Fibroblast of skin of left quadriceps (primary cell): ENCODE measurements at places on chromosomes 2 and 18.

DNA sequence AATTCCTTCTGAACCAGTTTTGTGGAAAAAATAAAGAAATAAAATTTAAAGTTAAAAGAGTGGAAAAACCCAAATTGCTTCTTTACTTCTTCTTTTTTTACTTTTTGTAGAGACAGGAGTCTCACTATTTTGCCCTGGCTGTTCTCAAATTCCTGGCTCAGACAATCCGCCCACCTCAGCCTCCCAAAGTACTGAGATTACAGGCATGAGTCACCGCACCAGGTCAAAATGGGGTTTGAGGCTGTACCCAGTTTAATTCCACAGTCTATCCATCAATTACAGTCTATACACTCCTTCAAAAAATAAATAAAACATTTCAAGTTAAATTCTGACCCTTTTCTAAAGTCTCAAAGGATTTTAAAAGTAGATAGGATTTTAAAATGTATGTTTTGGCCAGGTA lies 120.3 kb downstream of the FAM161A start:
- DNase-seq = no peak

DNA sequence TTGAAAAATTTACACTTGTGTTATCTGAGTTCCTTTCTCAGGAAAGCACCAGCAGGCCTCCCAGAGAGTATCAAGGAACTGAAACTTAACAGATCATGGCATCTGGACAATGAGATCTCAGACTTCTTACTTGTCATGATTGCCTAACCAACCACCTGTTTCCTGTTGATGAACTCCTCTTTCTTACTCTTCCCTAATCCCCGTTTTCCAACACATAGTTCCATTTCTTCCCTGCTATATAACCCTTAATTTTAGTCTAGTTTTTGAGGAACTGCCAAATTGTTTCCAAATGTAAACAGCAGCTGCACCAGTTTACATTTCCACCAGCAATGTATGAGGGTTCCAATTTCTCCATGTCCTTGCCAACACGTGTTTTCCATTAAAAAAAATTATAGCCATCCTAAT lies 6.1 kb upstream of the FAM171B start:
- peak; percentile 49 for DNase-seq

DNA sequence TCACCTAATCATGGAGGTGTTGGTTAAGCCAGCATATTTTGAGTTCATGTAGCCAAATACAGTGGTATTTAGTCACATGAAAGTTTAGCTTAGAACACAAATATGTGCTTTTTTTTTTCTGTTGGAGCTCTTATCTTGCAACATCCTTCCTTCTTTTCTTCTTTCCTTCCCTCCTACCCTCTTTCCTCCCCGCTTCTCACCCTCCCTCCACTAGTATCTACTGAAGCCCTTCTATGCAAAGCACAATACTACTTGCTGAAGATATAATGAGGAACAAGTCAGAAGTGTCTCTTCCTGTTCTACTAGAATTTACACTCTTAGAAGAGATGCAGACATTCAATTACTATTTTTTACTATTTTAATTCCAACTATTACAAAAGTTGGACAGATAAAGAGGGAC lies 105.0 kb upstream of the ITGA4 start:
- no peak for DNase-seq

DNA sequence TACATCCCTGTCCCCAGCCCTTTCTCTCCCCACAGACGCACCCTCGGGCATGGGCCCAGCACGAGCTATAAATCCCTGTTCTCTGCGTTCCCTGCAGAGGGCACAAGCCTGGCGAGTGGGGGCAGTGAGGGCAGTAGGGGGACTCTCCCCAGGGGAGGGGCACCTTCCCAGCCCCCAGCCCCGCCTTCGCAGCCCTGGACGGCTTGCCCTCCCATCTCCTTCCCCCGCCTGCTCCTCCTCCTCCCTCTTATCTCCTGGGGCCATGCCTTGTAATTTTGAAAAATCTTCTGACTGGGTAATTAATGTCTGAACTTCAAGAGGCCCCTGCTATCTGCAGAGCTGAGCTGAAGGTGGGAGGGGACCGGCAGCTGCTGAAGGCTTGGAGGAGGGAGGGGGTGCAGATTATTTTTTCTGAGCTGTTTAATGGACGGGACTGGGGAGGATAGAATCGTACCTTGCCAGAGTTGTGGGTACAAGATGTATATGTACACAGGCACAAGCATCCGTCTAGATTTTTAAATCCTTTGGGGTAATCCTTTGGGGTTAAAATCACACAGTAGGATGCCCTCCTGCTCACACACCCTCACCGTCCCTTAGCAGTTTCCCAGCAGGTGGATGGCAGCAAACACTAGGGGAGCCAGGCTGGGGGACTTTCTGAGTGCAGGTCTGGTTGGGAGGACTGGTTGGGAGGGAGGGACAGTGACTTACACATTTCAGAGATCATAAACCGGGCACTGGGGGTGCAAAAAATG lies 121.9 kb downstream of the SMAD7 start:
- no peak for DNase-seq

DNA sequence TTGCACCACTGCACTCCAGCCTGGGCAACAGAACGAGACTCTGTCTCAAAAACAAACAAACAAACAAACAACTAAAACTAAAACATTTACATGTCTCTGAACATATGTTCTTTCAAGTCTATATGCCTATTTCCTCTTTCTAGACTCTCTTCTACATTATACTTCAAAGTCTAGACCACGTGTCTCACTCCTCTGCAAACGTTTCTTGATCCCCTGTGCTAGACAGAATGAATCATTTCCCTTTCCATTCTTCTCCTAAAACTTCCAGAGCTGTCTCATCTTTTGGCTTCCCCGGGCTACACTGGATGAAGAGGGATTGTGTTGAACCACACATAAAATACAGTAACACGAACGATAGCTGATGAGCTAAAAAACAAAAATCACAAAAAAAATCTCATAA lies 67.1 kb downstream of the BAZ2B start:
- DNase-seq = no peak

- no peak for DNase-seq
Measured at GRCh38 chr2:44952806-44953498, 11.4 kb downstream of the SIX3 start.

- DNase-seq = no peak
Measured at GRCh38 chr2:109689973-109690372, 75.8 kb downstream of the SOWAHC start.

DNA sequence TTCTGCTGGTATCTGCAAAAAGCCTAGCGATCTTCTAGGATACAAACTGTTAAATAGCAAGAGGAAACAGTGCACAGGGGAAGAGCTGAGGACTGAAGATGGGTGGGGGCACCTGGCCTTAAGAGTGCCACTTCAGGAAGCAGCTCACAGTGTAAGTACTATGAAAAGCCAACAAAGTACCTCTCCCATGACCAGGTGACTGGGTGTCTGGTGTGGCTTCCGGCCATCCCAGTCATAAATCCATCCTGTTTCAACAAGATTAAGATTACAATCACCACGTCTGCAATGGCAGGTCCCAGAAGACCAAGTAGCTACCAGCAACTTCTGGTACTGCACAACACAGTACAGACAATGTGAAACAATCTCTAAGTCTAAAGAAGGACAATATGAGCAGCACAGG lies 15.9 kb downstream of the ERFE start:
- no peak for DNase-seq

DNA sequence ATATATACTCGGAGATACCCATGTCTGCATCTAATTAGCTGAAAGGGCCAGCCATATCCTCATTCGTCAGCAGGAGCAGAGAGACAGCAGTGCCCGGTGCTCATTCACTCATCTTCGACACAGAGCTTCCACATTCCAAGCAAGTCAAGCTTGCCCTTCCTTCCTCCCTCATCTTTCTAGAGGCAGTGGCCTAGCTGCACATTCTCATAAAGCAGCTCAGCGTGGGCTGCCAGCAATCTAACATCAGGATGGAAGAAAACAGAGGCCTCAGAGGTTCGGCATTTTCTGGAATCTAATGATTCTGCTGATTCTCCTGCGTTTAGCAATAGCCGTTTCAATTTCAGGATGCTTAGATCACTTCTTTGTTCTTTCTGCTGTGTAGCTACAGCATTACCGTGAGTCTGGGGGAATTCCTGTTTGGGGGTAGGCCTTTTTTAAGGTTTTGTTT lies 68.8 kb downstream of the CLHC1 start:
- peak; percentile 70 for DNase-seq

DNA sequence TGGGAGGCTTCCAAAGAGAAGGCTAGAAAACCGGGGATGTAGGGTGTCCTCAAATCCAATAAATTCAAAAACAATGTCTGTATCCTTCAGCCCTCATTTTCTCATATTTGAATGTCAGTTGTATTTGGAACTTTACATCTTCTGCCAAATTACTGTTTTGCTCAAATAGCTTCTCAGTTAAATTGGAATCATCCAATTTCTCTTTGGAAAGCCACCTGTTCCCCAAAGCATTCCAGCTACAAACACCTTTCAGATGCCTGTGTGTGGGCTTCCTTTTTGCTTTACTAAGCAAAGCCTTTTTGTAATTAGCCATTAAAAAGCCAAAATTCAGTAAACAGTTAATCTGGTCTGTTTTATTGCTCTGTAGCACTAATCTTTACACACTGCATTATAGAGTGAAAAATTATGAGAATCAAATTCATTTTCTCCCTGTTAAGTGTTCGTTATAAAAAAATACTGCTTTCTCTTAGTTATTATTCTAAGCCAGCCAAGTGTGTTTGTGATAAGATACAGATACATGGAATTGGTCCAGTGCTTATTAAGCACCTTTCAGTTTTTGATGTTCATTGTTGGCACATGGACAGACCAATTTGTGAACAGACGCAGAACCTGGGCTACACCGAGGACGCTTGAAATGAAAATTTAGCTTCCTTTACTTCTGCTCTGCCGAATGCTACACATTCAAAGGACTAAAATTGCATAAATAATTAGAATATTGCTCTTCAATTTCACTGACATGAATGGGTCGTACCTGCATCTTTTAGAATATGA lies 151.6 kb downstream of the RTN4 start:
- no peak for DNase-seq

- no peak for DNase-seq
Measured at GRCh38 chr18:78735131-78736014, 244.2 kb upstream of the SALL3 start.

GRCh38 chr18:23852236-23853045 lies 162.1 kb upstream of the TTC39C start:
- no peak for DNase-seq

DNA sequence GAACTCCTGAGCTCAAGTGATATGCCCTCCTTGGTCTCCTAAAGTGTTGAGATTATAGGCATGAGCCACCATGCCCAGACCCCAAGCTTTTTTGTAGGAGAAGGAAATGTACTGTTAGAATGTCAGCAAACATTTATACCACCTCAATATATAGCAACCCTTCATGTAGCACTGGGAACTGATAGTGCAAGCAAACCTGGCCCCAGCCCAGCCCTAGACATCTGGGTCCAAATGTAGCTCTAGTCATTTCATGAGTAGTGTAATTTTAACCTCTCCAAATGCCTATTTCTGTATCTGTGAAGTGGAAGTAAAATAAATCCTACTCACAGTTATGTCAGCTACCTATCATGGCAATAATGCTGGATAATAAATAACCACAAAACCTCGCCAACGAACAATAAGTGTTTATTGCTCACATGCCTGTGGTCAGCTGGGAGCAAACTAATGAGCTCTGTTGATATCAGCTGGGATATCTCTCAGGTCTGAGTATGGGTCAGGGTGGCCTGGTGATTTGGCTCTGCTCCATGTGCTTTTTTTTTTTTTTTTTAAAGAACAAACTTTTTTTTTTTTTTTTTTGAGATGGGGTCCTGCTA lies 180.4 kb downstream of the CD8B2 start:
- no peak for DNase-seq

GRCh38 chr2:218431878-218432277 lies 13.0 kb downstream of the VIL1 start:
- no peak for DNase-seq

DNA sequence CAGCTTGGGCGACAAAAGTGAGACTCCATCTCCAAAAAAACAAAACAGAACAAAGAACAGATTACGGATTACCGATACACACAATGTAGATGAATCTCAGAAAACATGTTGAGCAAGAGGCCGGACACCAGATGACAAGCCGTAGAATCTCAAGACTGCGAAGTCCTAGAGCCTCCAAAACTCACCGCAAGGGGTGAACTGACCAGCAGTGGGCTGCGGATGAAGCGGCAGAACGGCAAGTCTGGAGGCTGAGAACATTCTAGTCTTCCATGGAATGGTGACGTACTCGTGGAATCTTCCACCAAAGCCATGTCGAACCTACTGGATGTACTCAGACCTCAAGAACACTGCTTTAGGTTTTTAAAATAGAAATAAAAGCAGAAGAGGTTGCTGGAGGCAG lies 198.8 kb downstream of the NDUFA10 start:
- no peak for DNase-seq

DNA sequence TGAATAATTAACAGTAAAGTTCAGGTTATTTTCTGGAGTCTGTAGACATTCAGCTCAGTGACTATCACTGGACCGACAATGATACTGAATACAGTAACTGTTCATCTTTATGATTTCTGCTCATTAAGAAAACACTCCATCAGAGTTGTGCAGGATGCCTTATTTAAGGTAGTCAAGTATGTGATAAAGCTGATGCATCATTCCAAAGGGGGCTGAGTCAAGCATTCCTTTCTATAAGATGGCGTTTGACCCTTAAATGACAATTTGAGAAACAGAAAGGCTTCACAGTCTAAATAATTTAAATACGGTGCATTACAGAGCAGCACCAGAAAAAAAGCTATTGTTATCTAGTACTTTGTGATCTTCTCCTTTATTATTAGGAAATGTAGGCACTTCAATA lies 131.1 kb downstream of the CDH2 start:
- no peak for DNase-seq

DNA sequence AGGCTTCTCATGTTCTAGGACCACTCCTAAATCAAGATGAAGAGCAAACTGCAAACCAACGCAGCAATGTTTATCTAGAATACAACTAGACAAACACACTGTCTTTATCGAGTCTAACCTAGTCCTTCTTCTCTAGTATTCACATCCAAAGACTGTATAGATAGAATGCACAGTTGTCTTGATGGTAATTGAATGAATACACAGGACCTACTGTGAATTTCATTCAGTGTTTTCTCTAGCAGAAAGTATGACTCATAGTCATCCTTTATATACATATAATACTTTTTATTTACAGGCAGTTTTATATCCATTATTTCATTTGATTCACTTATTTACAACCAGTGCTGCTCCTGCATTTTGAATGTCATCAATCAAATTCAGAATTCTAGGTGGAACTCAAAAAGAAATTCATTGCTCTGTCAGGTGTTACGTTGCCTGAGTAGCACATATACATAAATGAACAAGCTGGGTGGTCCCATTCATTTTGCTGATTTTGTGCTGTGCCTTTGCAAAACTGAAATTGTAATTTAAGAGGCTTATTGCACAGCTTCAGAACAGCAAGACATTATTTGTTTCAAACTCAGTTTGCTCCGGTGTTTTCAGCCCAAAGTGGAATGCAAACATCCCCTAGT lies 374.8 kb downstream of the EPHA4 start:
- no peak for DNase-seq
